ENCODE measurements at places on chromosomes 11 and 22.
A peak's percentile ranks its signal among the peaks of the same experiment; 100 is the strongest.

DNA sequence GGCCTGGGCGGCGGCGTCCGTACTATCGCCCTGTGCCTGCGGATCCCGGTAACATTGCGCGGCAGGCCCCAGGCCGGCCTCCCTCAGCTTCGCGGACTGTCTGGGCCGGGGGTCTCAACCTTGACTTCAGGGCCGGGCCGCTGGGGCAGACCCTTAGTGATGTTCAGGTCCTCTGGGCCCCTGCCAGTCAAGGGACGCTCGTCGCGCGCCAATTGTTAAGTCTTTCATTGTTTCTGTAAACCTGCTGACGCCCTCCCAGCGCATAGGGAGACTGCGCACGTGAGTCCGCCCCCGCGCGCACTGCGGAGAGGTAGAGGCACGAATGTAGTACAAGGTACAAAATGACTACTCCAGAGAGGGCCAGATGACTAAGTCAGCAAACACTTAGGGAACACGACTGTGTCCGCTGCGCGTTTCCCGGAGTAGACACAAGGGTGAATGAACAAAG lies 451 bp upstream of the HDHD5 start:
- DNase-seq: peak; percentile 23

GRCh38 chr11:133945087-133945974 lies 11.4 kb downstream of the IGSF9B start:
- DNase-seq: no peak

DNA sequence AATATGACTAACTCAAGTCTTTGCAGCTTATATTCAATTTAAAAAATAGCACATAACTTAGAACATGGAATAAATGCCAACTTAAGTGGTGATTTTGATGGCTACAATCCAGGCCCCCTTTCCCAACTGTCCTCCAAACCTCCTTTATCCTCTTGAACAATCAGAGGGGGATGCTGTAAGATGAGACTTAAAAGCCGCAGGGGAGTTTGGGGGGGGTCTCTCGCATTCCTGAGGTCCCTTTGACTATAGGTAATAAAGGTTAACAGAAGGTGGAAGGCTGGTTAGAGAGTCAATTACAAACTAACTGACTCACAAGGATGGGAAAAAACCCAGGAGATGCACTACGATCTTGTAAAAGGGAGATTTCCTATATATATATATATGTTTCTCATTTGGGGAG lies 101.8 kb downstream of the KIRREL3 start:
- no peak for DNase-seq

- no peak for DNase-seq
Observed at GRCh38 chr11:59172345-59173079, 580 bp downstream of the DTX4 start.

- peak; percentile 47 for DNase-seq
Observed at GRCh38 chr11:7427733-7428132, 57.6 kb upstream of the OLFML1 start.

DNA sequence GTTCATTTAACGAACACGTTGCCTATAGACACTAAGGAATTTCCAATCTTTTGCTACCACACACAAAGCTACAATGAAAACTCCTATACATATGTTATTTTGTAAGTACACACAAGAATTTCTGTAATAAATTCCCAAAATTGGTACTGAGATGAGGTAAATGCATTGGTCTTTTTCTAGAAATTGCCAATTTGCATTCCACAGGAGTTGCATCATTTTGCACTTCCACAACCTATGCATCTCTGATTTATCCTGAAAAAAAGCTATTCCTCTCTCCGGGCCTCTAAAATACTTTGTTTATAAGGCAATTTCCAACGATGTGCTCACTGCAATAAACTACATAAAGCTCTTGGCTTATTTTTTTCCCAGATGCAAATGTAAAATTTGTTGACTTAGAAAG lies 24.9 kb downstream of the IMMP1L start:
- DNase-seq: no peak

- DNase-seq: no peak
Observed at GRCh38 chr11:19907008-19907579, 194.5 kb downstream of the NAV2 start.

DNA sequence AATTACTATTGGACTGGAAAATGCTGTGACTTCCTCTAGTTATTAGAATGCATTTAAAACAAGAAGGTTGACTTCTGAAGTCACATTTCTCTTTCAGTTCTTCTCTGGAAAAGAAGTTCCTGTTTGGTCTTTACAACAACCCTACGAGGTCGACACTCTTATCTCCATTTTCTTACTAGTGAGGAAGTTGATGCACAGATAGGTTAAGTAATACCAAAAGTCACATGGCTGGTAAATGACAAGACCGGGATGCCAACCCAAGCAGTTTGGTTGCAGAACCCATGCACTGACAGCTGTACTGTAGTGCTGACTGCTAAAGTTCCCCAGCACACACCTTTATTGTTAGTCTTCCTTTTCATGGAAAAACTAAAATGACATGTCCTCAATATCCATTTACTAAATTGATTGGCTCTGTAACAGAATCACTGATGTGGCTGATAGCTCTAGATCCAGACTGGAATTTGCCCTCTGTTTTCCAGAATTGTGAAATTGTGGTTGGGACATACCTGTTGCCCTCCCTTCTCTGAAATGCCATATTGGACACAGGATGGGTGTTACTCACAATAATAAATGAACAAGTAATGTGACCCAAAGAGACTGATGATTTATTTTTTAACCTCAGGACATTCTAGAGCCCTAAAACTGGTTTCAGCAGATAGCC lies 9.4 kb upstream of the TECTA start:
- no peak for DNase-seq

- DNase-seq: peak; percentile 99
Observed at GRCh38 chr11:71787098-71787823, 45.7 kb upstream of the DEFB108B start.

DNA sequence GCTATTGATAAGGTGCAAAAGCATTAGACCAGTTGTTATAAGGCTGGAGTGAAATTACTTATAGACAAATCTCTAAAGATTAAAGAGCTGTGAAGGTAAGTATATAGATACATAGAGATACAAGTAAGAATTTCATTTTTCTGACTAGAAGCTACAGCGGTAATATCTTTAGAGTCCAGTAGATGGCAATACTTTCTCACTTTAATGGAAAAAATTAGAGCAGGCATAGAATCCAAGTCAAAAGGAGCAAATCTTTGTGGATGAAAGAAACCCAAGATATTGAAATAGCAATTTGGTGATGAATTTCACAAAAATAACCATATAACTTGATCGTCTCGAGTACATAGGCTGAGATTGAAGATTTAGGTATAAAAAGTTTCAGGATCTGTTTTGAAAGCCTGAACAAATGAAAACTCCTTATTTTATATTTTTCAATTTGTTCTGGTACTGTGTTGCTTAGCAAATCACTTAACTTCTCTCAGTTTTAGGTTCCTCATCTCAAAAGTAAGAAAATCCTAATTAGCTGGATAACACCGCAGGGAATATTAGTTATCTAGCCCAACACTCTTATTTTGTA lies 81.9 kb downstream of the UVRAG start:
- peak; percentile 67 for DNase-seq

- DNase-seq: no peak
Observed at GRCh38 chr11:58004664-58005063, 19.0 kb upstream of the OR9Q1 start.

GRCh38 chr11:93857413-93858120 lies 7.1 kb upstream of the VSTM5 start:
- peak; percentile 24 for DNase-seq

DNA sequence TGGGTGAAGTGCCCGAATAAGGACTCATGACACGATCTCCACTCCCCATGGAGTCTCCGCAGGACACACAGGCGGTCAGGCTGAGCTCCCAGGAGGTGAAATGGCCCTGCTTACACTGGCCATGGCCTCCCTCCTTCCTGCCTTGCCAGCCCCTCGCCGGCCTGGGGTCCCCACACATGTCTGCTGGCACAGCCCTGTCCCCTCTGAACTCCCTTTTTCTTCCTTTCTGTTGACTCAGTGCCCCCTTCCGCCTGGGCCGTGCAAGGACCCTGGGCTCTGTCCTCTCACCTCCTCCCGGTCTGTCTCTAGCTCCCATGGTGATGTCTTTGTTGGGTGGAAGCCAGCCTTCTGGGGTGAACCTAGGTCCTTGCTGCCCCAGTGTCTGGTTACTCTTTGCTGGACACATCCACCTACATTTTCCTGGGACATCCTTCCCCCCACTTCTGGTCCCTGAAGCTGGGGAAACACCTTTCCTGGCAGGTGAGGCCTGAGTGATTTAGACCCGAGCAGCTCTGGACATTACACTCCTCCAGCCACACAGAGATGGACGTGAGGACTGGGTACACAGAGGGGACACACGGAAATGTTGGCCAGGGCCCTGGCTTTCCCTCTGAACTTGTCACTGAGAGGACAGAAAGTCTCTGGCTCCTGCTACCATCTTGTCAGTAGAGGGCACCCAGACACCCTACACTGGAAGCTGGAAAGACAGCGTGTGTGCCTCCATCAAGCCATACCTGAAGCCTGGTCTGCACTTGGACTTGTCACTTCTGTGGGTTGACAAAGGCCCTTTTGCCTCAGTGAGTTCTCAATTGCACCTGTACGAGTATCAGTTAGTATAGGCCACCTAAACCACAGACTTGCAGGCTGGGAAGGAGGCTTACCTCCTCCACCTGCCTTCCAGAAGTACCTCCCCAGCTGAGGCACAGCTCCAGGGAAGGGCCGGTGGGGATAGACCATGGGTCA lies 864.3 kb downstream of the TBC1D22A start:
- no peak for DNase-seq

GRCh38 chr11:13964771-13965074 lies 2.2 kb downstream of the SPON1 start:
- DNase-seq: no peak

DNA sequence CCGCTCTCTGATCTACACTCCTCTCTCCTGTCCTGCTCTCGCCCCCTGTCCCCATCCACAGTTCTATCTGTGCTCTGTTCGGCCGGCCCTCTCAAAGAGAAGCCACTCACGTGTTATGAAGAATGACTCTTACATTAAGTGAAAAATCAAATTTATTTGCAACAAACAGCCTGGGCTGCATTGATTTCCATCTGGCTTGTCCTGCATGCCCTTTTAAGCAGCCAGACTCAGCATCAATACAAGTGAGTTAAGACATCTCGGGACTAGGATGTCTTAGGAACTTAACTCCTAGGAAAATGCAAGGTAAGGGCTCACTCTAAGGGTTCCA lies 373.5 kb downstream of the TENM4 start:
- DNase-seq: no peak

GRCh38 chr11:83070044-83070701 lies 1.5 kb downstream of the RAB30 start:
- no peak for DNase-seq

DNA sequence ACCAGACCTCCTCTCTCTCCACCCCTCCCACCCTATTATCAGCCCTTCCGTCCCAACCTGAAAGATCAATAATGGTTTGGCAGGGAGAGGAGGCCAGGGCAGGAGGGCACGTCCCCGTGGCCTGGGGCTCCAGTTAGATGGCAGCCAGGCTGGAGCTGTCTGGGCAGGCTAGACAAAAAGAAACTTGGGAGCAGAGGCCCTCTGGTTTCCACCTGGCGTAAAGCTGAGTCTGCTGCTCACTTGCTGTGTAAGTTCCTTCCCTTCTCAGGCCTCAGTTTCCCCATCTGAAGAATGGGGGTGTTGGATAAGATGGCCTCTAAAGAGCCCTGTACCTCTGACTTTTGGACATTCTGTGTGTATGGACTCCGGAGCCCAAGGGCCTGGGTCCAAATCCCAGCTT lies 3.8 kb upstream of the RHOD start:
- no peak for DNase-seq

GRCh38 chr11:19027829-19028595 lies 32.5 kb downstream of the MRGPRX2 start:
- no peak for DNase-seq

DNA sequence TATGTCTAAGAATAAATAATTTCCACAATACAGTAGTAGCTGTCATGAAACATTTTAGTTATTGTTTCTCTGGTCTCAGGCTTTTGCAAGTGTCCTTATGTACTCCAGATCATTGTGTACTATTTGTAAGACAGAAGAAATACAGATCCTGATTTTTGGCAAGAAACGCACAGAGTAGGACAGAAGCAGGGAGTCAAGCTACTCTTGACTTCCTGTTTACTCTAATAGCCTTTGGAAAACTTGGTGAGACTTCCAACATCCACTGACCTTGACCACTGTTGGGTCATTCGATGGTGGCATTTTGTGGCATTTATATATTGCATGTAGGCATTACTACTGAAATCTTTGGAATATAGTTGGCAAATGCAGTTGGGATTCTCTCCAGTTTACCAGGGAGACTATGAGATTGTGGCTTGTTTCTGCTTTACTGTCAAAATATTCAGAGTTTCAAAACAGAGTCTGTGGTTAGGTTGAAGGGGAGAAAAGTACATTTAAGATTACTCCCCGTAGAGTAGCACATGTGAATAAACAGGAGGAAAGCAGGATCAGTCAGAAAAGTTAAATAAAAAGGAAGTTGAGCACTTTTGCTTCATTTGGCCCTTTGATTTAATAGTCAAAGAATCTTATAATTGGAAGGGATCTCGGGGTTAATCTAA lies 726.1 kb upstream of the CCDC90B start:
- no peak for DNase-seq

- no peak for DNase-seq
Observed at GRCh38 chr11:116844722-116845121, 7.3 kb upstream of the APOA1 start.

DNA sequence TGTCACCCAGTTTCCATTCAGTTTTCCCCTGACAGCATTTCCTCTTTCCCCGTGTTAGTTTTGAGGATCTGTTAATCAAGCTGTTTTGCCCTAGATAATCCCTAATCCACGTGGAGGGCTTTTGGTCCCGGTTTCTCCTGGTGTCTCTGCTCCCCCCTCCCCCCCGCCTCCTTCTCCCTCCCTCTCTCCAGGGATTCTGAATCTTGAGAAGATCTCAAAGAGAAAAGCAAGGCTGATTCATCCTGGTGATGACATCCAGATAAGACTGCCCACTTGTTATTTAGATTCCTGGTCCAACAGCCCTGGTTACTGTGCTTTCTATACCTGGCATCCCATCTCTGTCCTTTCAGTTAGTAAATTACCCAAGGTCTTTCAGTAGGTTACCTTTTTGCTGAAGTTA lies 59.4 kb downstream of the KCNA4 start:
- no peak for DNase-seq

- no peak for DNase-seq
Observed at GRCh38 chr22:37345863-37346504, 63.7 kb downstream of the CYTH4 start.

Measured in NCI-H774 (cell line).